ENCODE measurements at places on chromosomes 16 and 17.

DNA sequence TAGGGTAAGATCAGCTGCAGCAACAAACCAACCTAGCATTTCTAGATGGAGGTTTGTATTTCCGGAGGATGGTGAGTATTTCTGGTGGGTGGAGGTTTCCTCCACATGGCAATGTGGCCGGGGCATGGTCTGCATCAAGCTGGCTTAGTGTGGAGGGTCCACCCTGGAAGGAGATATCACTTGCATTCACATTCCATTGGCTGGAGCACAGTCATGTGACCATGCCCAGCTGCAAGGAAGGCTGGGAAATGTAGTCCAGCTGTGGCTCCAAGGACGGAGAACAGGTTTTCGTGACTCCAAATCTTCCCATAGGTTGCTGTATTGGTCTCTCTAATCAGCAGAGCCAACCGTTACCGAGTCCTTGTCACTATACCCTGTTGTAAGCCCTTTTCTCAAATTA is 68.7 kb downstream of the RAI1 start:
- DNase-seq: no peak

- no peak for DNase-seq
These were observed 321.2 kb upstream of the SOX9 start for GRCh38 chr17:71799657-71800056.

- no peak for DNase-seq
These were observed 4.2 kb upstream of the CDH1 start for GRCh38 chr16:68732741-68733399.

- DNase-seq: no peak
These were observed 6.2 kb downstream of the CRISPLD2 start for GRCh38 chr16:84825896-84826557.

GRCh38 chr16:89742948-89743347 is 21.6 kb downstream of the ZNF276 start:
- no peak for DNase-seq

Measured in activated B cell treated with CpG ODN at 0.5 μM for 24 hours (primary cell).